Skeletal muscle cell (primary cell): ENCODE measurements at places on chromosomes 1 and 21.

DNA sequence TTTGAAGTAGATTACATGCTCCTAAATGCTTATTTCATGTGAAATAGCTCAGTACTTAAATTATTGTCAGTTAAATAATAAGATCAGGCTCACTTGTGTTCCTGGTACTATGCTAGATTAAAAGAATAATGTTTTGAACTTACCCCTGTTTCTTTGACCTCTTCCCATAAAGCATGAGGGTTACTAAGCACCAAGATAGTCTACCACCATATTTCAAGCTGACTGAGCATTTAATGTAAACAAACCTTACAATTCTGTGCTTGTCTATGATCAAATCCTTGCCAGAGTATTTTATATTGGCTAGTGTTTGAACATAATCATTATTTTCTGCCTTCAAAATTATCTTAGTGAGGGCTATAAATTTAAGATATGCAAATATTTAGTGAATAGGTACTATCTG is 98.1 kb downstream of the LHX9 start:
- no peak for DNase-seq

DNA sequence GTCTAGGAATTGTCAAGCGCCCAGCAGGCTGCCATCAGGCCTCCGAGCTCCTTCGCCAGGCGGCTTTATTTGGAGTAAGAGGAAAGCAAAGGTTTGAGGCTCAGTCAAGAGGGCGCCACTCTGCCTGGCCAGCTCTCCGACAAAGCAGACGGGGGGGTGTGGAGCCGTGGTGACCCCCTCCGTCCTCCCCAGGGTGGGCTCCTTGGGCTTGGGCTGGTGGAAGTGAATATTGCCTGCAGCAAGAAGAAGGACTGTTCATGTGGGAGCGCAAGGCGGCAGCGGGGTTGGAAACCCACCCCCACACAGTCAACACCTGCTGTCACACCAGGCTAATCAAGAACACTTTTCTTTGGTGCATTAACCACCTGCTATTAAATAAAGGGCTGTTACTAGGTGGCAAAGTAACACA is 14.6 kb downstream of the EPHX1 start:
- DNase-seq, result no peak

GRCh38 chr1:165369255-165369848 is 12.8 kb upstream of the LMX1A start:
- no peak for DNase-seq

- DNase-seq, result no peak
These were observed 547.4 kb downstream of the PTPRU start for GRCh38 chr1:29783508-29784275.

DNA sequence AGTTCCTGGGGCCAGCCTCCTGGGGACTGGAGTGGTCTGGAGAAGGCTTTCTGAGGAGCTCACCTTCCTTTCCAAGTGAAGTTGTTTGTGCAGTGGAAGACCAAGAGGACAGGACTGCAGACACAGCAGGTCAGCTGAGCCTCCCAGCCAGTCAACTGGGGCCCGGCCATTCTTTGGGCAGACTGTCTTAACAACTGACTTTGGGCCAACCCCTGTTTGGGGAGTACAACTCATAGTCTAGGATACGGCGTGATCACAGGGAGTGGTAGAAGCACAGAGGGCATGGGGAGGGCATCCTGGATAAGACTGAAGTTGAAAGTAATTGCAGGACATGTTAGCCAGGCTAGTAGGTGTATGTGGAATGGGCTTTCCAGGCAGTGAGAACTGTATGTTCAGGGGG is 50.3 kb downstream of the PGM1 start:
- DNase-seq, result no peak

DNA sequence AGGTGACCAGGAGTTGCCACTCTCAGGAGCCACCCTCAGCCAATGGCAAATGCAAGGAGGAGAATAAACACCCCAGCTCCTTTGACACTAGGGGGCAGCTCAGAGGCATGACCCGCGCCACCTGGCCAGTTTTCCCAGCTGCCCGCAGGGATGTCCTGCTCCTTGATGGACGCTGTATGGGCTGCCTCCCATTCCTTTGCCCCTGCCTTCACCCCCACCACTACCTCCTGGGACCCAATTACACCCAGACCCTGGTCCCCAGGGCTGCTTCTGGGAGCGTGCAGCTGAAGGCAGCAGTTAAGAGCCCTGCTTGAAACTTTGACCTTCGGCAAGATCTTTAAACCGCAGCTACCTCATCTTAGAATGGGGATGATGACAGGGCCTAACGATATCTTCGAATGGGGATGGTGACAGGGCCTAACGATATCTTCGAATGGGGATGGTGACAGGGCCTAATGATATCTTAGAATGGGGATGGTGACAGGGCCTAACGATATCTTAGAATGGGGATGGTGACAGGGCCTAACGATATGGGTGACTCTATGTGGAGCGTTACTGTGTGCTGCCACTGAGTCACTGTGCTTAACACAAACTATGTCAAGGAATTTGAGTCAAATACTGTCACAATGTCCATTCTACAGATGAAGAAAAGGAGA is 163.0 kb upstream of the KAZN start:
- no peak for DNase-seq

- DNase-seq, result peak; percentile 17
These were observed 509 bp downstream of the GDAP2 start for GRCh38 chr1:117928881-117929342.

- DNase-seq, result no peak
These were observed 134.0 kb downstream of the KIF26B start for GRCh38 chr1:245288796-245289195.

GRCh38 chr1:67890857-67891256 is 57.6 kb upstream of the GNG12 start:
- DNase-seq, result no peak

- DNase-seq, result no peak
These were observed 3.3 kb upstream of the MIGA1 start for GRCh38 chr1:77776007-77776700.

- DNase-seq, result no peak
These were observed 192.2 kb downstream of the AKT3 start for GRCh38 chr1:243657793-243658192.

- DNase-seq, result no peak
These were observed 20.5 kb downstream of the ELAPOR1 start for GRCh38 chr1:109134423-109134822.

GRCh38 chr21:42343556-42343955 is 7.2 kb downstream of the TFF2 start:
- DNase-seq, result no peak

DNA sequence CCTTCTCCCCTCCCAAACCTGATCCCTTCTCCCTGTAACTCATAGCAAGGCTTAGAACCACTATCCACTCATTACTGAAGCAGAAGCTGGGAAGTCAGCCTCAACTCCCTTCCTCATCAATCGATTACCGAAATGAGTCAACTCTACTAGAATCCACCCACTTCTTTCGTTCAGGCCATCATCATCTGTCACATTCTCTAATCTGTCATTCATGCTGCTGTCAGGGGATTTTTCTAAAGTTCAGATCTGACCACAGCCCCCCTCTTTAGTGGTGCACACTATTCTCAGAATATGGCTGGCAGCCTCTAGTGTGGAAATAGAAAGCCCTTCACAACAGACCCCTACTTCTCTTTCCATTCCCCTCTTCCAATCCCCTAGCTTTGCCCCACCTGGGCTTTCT is 5.1 kb downstream of the NT5C1A start:
- no peak for DNase-seq

DNA sequence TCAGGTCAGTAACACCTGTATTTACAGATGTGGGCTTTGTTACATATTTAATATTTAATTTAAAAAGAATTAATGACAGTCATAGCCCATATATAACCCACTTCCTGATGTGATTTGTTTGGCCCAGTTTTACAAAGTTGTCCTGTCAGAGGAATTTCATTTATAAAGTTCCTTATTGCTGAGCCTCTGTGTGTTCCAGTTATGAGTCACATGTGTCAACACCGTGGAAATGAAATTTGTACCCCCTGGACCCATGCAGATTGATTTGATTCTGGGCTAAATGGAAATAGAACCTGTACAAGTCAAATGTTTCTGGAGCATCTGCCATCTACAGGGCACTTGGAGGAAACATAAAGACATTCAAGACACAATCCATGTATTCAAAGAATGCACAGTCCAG is 149.2 kb downstream of the CACNA1E start:
- no peak for DNase-seq

DNA sequence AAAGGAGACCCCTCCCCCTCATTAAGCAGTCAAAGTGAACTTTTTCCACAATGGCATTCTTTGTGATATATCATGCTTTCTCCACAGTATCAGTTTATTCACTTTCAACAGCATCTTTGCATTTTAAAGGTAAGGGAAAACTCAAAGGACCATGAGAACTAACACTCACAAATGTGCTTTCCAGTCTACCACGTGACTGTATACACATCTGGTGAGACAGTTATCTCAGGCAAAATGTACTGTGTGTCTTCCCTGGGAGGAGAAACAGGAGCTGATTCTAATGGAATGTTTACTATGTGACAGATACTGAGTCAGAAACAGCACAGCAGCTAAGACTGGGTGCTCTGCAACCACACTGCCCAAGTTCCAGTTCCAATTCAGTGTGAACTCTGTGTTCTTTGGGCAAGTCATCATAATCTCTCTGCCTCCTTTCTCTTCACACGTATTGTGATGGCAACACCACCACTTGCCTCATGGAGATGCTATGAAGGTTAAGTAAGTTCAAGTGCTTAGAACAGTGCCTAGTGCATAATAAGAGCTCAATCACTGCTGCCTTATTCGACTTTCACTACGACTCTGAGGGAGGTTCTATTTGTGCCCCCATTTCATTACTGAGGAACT is 79.0 kb downstream of the SLC45A1 start:
- DNase-seq, result peak; percentile 100

DNA sequence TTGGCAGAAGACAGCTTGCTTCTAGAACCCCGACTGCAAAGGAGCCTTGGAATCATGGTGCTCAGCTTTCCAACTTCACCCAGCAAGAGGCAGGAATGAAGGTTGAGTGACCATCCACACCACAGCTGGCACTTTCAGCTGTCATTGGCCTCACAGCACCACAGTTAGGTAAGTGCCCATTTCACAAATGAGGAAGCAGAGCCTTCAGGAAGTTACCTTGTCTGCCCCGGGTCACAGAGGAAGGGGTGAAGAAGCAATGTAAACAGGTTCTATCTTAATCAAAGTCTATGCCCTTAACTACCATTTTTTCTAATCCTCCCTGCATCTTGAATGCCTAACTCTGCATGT is 156.0 kb downstream of the GLUL start:
- no peak for DNase-seq

GRCh38 chr1:70195342-70195741 is 10.0 kb downstream of the LRRC40 start:
- DNase-seq, result no peak

GRCh38 chr1:4301007-4301406 is 353.4 kb upstream of the AJAP1 start:
- no peak for DNase-seq

DNA sequence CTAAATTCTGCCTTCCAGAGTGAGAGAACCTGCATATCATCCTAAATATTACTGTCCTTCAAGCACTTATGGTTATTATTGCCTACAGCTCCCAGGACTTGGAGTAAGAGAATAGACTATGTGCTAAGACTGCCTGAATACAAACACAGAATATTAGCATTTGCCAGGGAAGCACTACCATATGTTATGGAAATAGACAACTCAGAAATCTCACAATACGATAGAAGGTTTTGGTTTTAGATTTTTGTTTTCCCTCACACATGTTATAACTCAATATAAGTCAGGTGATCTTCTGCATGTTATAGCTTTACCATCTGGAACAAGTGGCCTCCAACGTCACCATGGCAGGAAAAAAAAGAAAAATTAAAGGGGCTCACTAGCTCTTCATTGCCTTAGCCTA is 413.9 kb downstream of the LRRIQ3 start:
- DNase-seq, result no peak

GRCh38 chr1:11935057-11935412 is 518 bp downstream of the PLOD1 start:
- no peak for DNase-seq

GRCh38 chr1:107327446-107327845 is 186.6 kb downstream of the NTNG1 start:
- no peak for DNase-seq

GRCh38 chr1:91872000-91872399 is 14.0 kb downstream of the TGFBR3 start:
- DNase-seq, result no peak

DNA sequence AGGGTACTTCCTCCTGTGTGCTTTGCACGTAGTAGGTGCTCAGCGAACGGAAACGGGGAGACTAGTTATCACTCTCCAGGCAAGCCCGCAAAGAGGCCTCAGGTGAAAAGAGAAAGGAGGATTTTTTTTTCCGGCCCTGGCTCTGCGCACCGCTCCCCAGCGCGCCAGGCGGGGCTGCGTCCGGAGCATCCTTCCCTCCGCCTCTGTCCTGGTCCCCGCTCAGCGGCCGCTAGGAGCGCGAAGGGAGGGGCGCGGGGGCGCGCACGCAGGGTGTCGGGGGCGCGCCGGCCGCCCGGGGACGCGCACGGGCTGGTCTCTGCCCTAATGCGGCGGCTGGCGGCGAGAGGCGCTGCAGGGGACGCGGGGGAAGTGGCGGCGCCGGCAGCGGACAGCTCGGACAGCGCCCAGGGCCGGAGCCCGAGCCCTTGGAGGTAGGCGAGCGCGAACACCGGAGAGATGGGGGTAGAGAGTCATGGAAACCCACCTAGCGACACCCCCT is 42.3 kb upstream of the NFASC start:
- DNase-seq, result peak; percentile 20

DNA sequence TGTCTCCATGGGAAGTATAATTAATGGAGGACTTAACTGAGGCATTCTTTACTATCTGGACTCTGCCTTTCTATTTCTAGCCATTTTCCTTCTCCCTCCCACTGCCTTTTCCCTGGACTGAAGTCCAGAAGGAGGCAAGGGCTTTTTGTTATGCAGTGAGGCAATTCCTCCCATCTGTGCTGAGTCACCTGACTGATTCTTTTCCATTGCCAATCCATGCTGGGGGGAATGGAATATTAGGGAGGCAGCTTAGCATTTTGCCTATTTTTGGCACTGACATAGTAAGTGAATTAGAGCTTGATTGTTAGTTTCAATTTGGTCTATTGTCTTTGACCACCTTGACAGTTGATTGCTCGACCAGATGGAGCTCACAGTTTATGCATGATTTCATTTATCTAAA is 1000.6 kb upstream of the PRMT6 start:
- no peak for DNase-seq

GRCh38 chr1:209207126-209207700 is 376.3 kb upstream of the CAMK1G start:
- no peak for DNase-seq

GRCh38 chr21:26385721-26386120 is 187.4 kb downstream of the CYYR1 start:
- DNase-seq, result peak; percentile 37

DNA sequence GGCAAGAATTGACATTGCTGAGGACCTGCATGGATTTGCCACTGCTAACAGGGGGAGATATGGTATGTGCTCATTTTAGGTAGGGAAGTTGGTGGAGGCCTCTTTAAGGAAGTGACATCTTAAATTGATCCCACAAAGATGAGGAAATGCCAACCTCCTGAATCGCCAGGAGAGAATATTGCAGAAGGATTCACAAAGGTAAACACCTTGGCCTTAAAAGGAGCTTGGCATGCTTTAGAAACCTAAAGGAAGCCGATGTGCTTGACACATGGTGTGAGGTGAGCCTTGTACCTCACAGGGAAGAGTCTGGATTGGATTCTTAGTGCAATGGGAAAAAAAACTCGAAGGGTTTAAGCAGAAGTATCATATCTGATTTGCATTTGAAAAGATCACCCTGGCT is 470.5 kb upstream of the DAB1 start:
- no peak for DNase-seq
